ENCODE measurements at places on chromosomes 13 and 19. TPM values are rescaled to one million over a fixed set of nuclear protein-coding genes. Genes with fewer than 3 reads are reported as not detected.

DNA sequence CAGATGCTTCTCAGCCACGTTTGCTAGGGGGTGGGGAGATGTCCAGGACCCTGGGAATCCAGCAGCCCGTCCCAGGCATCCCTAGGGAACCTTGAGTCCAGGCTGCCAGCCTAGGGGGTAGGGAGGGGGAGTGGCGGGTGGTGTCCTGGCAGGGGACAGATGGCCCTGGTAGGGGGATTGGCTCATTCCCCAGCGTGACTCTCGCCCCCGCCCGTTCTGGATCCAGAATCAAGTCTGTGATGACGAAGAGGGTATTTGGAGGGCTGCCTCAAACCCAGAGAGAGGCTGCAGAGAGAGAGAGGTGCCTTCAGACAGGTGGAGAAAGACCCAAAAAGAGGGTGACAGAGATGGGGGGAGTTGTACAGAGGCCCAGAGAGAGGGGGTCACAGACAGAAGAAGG lies 4.1 kb downstream of the SLC17A7 start:
- no peaks in the 10 kb centered on the region for H3K4me1 ChIP-seq
- H3K4me3 ChIP-seq = no peak overlapping the region
- no peaks in the 10 kb centered on the region for H3K36me3 ChIP-seq
- no peak overlapping the region for H3K27ac ChIP-seq
- DNase-seq = no peak
- peaks cover 100% of the 10 kb centered on the region for H3K27me3 ChIP-seq

DNA sequence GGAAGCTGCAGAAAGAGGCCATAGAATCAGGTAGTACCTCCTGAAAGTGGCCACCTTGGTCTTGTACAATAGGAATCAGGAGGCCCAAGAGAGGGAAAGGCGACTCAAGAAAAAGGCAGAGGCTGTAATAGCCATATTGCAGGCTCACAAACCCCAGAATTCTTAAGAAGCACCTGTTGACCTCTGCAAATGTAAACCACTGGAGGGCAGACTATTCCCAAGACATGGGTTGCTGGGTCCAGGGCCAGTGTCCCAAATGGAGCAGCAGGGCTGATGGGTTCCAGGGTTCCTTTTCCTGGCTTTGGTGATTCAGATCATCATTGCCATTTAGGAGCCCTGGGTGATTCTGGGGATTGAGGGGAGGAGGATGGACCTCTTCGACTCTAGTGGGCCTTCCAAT lies 167.6 kb downstream of the B3GLCT start:
- DNase-seq = no peak
- no peaks in the 10 kb centered on the region for H3K27me3 ChIP-seq
- no peaks in the 10 kb centered on the region for H3K36me3 ChIP-seq
- no peak overlapping the region for H3K27ac ChIP-seq
- H3K4me1 ChIP-seq = no peaks in the 10 kb centered on the region

- no peak overlapping the region for H3K4me3 ChIP-seq
- no peaks in the 10 kb centered on the region for H3K36me3 ChIP-seq
- H3K27me3 ChIP-seq = no peaks in the 10 kb centered on the region
- no peak for DNase-seq
- no peaks in the 10 kb centered on the region for H3K4me1 ChIP-seq
These were observed 1258.6 kb downstream of the PCDH9 start for GRCh38 chr13:65971541-65971940.

The ZNF224 gene
- 45.6 TPM for total RNA-seq

GRCh38 chr13:51733374-51734298 lies 70.3 kb downstream of the DHRS12 start:
- no peaks in the 10 kb centered on the region for H3K36me3 ChIP-seq
- no peak overlapping the region for H3K4me3 ChIP-seq
- no peak overlapping the region for H3K27ac ChIP-seq

- peaks cover 98% of the 10 kb centered on the region for H3K27me3 ChIP-seq
- H3K4me1 ChIP-seq = peaks cover 21% of the 10 kb centered on the region
- no peaks in the 10 kb centered on the region for H3K36me3 ChIP-seq
- no peak for DNase-seq
These were observed 2.8 kb downstream of the MAST1 start for GRCh38 chr19:12841094-12841493.

DNA sequence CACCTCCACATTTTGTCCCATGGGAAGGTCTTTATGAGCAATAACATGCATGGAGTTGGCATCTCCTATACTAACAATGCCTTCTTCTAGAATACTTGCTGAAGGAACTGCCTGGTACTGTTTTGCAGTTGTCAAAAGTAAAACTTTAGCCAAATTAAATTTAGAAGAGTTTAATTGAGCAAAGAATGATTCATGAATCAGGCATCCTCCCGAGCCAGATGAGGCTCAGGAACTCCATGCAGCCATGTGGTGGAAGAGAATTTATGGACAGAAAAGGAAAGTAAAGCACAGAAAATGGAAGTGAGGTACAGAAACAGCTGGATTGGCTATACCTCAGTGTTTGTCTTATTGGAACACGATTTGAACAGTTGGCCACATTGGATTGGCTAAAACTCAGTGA lies 1081.9 kb downstream of the SLITRK1 start:
- no peaks in the 10 kb centered on the region for H3K36me3 ChIP-seq
- H3K4me3 ChIP-seq = no peak overlapping the region
- H3K27ac ChIP-seq = no peak overlapping the region
- DNase-seq = no peak
- no peaks in the 10 kb centered on the region for H3K27me3 ChIP-seq

GRCh38 chr13:110301606-110302553 lies 5.1 kb downstream of the COL4A1 start:
- no peak overlapping the region for H3K4me3 ChIP-seq
- H3K27me3 ChIP-seq = peaks cover 25% of the 10 kb centered on the region
- peak overlapping the region; percentile 98 for H3K27ac ChIP-seq
- peaks cover 50% of the 10 kb centered on the region for H3K4me1 ChIP-seq
- no peak for DNase-seq
- H3K36me3 ChIP-seq = no peaks in the 10 kb centered on the region

GRCh38 chr19:16824658-16825311 lies 4.4 kb upstream of the SIN3B start:
- H3K27me3 ChIP-seq = no peaks in the 10 kb centered on the region
- no peaks in the 10 kb centered on the region for H3K36me3 ChIP-seq
- DNase-seq = no peak
- peak overlapping the region; percentile 68 for H3K27ac ChIP-seq
- H3K4me1 ChIP-seq = peaks cover 10% of the 10 kb centered on the region

DNA sequence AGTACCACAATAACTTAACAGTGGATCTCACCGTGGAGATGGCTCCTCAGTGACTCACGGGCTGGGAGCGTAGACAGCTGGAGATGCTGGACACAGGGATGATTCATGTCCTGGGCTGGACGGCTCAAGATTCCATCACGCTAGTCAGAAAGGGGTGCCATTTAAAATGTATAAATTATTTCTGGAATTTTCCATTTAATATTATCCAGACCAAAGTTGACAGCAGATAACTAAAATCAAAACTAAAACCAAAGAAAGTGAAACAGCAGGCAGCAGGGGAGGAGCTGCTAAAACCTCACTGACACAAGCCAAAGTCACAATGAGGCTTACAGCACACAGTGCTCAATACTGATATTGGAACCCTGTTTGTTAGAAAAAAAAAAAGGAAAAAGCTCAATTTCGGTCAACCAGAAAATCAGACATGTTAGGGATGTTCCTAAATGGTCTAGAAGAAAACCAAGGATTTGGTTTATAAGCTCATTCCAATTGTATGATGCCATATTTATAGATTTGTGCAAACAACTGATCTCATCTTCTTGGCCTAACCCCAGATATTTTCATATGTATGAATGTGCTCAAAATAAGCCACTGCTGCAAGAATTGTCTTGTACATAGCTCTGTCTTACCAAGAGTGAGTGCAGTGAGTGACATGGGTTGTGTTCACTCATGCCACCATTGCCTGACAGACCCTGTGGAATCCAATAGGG lies 111.8 kb downstream of the SACS start:
- peak; percentile 17 for DNase-seq
- H3K4me1 ChIP-seq = no peaks in the 10 kb centered on the region
- H3K27me3 ChIP-seq = no peaks in the 10 kb centered on the region
- no peaks in the 10 kb centered on the region for H3K36me3 ChIP-seq
- H3K4me3 ChIP-seq = peak overlapping the region; percentile 3
- H3K27ac ChIP-seq = peak overlapping the region; percentile 29
